ENCODE measurements at places on chromosomes 6 and 20.

DNA sequence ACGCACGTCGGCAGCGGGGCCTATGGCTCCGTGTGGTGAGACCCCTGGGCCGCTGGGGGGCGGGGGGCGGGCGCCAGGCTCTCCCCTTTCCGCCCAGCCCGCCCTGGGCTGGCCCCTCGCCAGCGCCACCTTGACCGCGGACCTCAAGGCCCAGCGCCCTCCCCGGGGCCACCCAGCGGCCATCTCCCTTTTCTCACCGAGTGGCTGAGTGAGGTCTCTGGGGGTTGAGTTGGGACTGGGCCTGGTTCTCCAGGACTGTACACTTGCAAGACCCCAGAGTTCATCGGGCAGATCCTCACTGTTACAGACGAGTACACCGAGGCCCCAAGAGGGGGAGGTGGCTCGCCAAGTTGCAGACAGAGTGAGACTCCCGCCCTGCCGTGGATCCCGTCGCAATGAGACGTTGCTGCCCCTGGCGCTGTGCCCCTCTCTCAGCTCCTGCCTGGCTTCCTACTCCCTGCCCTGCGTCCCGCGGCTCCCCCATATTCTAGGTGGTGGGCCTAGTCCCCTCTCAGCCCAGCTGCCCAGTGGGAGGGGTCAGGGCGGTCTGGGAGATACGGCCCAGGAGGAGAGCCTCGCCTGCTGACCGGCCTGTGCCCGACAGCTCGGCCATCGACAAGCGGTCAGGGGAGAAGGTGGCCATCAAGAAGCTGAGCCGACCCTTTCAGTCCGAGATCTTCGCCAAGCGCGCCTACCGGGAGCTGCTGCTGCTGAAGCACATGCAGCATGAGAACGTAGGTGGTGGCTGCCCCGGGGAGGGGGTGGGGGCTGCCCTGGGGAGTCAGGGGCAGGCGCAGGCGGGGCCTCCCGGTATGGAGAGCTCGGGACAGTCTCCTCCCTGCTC is 576 bp downstream of the MAPK13 start:
- DNase-seq, result no peak

GRCh38 chr6:15874326-15874725 is 211.5 kb upstream of the DTNBP1 start:
- no peak for DNase-seq

DNA sequence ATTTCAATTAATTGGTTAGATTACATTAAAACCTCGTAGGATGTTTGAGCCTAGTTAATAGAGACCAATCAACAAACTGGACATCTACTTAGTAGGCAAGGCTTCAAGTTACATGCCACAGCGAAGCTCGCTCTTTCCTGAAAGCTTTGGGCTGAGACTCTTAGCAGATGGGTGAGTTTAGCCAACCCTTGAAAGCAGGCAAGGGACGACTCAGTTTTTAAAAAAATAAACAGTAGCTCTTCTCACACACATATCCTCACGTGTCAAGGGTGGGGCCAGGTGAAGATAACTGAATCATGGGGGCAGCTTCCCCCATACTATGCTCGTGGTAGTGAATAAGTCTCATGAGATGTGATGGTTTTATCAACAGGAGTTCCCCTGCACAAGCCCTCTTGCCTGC is 775 bp downstream of the MTFR2 start:
- DNase-seq, result no peak

GRCh38 chr6:158286413-158286812 is 25.9 kb upstream of the TULP4 start:
- no peak for DNase-seq

DNA sequence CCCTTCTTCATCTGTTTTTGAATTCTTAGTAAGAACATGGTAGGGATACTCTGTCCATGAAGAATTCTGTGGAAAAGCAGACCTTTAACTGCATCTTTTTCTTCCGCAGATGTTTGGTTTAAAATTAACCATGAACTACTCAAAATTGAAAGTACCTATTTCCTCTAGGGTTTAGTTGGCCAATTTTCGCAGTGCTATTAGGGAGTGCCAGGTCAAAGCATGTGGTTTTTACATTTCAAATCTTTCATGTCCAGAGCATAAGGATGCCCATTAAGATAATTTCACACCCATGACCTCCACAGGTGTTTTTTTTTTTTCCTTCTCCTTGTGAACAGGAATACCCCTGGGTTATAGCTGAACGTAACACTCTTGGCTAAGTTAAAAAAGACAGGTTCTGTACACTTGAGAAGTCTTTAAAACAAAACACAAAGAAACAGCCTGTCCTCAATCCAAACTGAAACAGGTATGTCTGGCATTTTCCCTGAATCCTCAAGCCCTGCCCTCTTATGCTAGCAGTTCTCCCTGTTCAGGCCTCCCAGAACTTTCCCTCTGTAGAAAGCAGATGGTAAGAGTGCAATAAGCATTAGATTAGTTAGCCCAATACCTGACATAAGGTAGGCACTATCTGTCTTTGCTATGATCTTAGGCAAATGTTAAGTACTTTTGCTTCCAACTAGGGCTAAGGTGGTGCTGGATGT is 67.1 kb downstream of the ELOVL5 start:
- no peak for DNase-seq

GRCh38 chr20:52564594-52564993 is 373.0 kb upstream of the ZFP64 start:
- DNase-seq, result no peak

GRCh38 chr6:125078602-125079321 is 74.8 kb upstream of the TPD52L1 start:
- DNase-seq, result no peak

DNA sequence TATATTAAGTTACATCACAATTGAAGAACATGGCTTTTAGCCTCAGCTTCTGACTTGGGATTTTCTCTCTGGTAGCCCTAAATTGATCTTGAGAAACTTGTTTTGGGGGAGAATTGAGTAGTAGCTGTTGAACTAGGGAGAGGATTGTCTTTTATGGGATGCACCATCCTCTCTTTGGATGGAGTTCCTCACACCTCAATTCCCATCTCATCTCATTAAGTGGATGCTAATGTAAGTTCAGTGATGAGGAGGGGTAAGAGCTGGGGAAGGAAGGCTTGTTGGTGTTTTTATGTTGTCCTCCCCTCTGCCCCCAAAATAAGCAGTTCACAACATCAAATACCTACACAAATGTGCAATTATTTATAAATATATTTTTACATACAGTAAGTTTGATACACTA is 4.0 kb downstream of the GJA1 start:
- no peak for DNase-seq

GRCh38 chr20:2575682-2576081 is 39.3 kb downstream of the TMC2 start:
- DNase-seq, result no peak

GRCh38 chr6:144690133-144690532 is 405.0 kb downstream of the UTRN start:
- no peak for DNase-seq

DNA sequence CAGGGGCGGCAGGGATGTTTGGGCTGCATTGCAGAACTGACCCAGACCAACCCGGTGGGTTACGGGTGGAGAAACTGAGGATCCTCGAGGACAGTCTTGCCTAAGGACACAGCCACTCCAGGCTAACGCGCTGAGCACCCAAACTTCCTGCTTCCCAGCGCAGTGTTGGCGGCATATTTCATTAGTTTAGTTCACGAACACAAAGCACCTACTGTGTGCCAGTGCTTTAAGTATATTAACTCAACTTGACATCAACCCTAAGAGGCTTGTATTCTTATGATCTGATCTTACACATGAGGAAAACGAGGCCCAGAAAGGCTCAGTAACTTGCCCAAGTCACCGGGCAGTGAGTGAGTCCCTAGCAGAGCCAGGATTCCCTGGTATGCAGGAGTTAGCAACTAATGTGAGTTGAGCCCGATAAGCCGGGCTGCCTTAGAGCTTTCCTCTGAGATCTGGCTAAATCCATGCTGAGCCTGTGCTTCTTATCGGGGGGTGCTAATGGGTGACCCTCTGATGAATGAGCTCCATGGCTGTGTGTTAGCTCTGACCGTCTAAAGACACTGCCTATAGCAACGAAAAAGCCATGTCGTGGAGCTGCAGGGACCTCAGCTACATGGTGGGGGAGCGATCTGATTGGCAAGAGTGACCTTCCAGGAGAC is 92.7 kb downstream of the CD40 start:
- DNase-seq, result no peak

- DNase-seq, result no peak
These were observed 79.0 kb downstream of the ANKEF1 start for GRCh38 chr20:10113746-10114145.

GRCh38 chr20:4813863-4814695 is 92.4 kb downstream of the PRND start:
- DNase-seq, result peak; percentile 31

DNA sequence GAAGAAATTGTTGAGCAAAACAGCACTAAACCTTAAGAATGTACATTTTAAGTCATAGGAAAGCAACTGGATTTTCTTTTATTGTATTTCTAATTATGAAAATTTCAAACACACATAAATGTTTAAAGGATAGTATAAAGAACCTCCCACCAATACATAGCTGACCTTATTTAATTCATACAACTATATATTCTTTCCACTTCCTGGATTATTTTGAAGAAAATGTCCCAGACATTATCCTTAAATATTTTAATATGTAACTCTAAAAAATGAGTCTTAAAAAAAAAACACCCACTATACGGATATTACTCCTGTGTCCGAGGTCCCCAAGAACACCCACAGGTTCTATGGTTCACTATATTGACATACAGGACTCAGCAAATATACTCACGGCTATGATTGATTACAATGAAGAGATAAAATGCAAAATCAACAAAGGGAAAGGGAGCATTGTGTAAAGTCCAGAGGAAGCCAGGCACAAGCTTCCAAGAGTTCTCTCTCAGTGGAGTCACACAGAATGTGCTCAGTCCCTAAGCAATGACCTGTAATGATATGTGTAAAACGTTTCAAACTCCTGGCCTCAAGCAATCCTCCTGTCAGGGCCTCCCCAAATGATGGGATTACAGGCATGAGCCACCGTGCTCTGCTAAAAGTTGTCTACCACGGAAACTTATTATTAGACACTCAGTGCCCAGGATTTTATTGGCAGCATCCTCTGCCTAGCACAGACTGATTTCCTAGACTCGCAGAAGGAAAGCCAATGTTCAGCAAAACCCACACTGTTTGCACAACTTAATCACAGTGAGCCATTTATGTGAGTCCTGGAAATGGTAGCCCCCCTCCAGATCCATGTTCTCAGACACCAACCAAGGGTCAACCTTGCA is 23.2 kb downstream of the GLYATL3 start:
- no peak for DNase-seq

GRCh38 chr6:74075323-74075722 is 379.3 kb downstream of the CD109 start:
- DNase-seq, result no peak

DNA sequence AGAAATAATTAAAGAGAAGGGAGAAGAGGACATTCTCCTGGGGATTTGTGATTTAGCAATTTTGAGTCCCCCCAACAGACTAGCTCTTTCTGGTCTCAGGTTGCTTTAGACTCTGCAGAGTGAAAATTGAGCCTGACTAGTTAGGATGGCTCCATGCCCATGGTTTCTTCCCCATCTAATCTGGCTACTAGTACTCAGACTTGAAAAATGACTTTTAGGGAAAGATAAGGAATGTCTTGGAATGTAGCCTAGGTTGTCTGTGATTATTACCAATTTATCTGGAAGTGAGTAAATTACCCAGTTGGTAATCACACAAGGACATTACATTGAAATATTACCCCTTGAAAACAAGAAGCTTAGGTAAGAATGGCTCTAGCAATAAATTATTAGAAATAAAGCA is 4.2 kb downstream of the BEND6 start:
- no peak for DNase-seq

GRCh38 chr6:135250751-135251497 is 69.8 kb downstream of the MYB start:
- DNase-seq, result no peak

DNA sequence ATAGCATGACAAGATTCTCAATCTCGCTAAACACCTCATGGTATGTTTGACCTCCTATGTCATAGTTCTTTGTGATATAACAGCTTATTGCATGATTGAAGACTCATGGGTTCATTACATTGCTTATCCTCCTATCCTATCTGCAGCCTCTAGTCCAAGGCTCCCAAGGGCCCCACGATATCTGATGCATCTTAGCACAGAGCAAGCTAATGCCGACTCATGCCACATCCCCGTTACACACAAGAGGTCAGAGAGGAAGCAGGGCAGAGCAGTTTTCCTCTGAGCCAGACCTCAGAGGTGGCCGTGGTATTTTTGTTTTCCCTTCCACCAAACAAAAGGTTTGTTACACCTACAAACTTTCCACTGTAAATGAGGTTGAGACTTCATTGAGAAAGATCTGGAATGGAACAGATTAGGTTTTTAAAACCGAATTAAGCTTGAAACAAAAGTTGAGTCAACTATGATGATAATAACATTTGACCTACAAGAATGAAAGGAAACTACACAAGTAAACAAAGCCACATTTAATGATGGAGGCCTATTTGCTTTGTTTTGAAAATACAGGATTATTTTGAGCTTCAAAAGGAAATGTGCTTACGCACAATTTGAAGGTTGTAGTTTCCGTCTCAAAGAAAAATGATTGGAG is 133.9 kb upstream of the MYLIP start:
- no peak for DNase-seq
